HS-5 (cell line): ENCODE measurements at places on chromosomes 2 and 18.
A peak's percentile ranks its signal among the peaks of the same experiment; 100 is the strongest.

DNA sequence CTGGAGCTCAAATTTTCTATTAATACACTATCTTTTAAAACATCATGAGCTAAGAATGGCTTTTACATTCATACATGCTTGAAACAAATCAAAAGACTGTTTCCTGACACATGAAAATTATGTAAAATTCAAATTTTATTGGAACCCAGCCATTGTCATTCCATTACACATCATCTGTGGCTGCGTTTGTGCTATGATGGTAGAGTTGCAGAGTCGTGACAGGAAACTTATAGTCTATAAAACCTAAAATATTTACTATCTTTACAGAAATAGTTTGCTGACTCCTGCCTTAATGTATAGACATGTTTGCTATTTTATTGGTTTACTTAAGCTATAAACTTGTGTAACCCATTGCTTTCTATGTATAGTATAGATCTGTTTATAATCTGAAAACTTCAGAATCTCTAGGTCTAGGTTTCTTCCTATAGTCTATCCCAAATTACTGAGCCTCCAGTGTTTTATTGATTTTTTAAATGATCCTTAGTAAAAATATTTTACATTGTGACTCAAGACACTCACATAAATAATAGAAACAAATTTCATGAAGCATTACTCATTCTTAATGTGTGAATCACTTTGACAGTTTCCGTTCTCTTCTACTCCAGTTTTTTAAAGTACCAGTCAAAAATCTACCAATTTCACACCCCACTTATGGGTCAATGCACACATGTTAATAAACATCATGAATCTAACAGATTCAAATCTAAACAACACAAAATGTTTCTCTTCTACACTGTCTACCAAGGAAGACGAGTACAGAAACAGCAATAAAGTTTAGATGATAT lies 26.4 kb upstream of the MRPL19 start:
- DNase-seq: peak; percentile 44

GRCh38 chr2:64359892-64360657 lies 93.9 kb upstream of the LGALSL start:
- peak; percentile 86 for DNase-seq

GRCh38 chr2:205868773-205869333 lies 186.6 kb downstream of the NRP2 start:
- peak; percentile 30 for DNase-seq

DNA sequence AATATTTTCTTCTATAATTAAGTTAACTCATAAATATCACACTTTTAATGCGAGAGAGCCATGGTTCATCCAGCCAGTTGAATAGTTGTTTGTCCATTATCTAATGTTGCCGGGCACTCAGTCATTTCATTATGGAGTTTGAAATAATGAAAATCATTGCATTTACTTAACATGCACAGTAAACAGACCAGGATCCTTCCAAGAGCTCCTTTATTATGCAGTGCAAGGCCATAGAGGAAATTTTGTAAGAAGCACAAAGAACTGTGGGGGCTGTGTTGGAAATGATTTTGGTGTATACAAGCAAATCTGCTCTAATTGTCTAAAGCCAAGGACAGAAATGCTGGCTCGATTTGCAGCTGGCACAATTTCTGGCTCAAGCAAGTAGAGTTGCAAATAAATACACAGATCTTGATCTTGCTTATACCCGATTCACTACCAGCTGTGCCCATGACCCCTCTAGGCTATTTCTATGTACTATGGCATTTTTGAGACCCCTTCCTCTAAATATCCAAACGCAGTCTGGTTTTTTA lies 400.3 kb upstream of the HNRNPA3 start:
- DNase-seq: no peak

GRCh38 chr2:166032361-166032760 lies 78.8 kb upstream of the TTC21B start:
- DNase-seq: no peak

- no peak for DNase-seq
These were observed 123.8 kb downstream of the KCTD1 start for GRCh38 chr18:26424428-26425147.

GRCh38 chr2:236113948-236114347 lies 54.2 kb downstream of the GBX2 start:
- DNase-seq: no peak

- no peak for DNase-seq
These were observed 354.2 kb upstream of the ACVR2A start for GRCh38 chr2:147490401-147491261.

- DNase-seq: no peak
These were observed 103.2 kb downstream of the PIEZO2 start for GRCh38 chr18:11046140-11046539.

DNA sequence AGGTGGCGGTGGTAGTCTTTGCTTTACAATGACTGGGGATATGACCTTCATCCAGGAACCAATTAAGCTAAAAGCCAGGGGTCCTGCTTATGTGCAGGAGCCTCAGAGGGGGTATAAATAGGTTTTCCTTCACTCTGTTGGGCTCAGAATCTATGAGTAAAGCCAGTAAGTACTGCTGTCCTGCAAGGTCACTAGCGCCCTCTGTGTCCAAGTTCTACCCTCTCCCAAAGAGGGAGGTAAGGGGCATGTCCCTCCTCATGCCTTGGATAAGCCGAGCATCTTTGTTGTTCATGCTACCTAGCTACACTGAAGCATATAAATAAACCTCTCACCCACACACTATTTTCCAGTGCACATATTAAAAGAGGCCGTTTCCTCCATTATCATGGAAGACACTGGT lies 79.4 kb downstream of the SPRED2 start:
- no peak for DNase-seq

GRCh38 chr2:149028377-149028776 lies 10.1 kb upstream of the LYPD6B start:
- DNase-seq: no peak

DNA sequence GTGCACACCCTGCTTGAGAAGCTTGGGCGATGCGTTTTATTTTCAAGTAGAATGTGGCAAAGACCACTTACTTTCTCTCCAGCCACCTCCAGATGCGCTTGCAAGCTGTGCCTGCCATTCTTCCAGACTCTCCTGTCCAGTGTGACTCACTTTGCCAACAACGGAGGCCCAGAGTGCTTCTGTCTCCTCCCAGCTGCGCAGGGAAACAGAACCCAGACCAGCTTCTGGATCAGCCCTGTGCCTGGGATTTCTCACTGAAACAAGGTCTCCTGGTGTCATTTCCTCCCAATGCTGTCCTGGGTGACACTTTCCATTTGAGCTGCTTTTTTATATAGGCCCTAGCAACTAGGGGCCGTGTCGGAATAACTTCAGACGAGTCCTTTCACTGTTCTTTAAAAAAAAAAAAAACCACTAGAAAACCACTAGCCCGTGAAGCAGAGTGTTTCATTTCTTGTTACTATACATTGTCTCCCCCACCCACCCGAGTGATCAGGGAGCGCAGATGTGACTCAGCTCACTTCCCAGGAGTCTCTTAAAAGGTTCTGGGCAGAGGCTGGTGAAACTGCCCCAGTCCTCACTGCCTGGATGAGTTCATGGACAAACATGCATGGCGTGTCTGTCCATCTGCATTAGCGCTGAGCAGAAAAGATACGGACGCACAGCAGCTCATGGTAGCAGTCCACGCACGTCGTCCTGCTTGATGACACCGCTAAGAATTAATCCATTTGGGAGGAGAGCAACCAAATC lies 25.3 kb upstream of the RPL31 start:
- no peak for DNase-seq

DNA sequence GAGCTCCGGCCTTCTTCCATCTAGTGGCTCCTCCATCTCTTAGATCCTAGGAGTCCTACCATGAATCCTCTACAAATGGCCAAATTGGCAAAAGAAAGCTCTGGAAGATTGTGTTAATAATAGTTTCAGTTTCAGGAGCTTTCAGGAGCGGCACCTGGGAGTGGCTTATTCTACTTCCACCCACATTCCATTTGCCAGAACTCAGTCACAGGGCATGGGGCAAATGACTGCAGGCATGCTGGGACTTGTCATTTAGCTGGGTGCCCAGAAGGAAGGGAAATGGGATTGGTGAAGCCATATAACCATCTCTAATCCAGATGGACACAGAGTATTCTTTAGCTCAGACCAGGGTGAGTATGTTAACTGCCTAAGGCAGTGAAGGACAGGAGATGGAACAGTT lies 3.6 kb upstream of the LRATD1 start:
- DNase-seq: no peak

GRCh38 chr2:217204358-217204757 lies 344.5 kb upstream of the TNP1 start:
- DNase-seq: peak; percentile 37

GRCh38 chr18:2212598-2213205 lies 358.6 kb downstream of the METTL4 start:
- no peak for DNase-seq

- no peak for DNase-seq
These were observed 1.9 kb downstream of the TLX2 start for GRCh38 chr2:74515981-74516633.

GRCh38 chr18:79258447-79258846 lies 137.3 kb upstream of the NFATC1 start:
- DNase-seq: no peak

- DNase-seq: no peak
These were observed 525.9 kb downstream of the TMEM182 start for GRCh38 chr2:103287746-103288145.

GRCh38 chr2:116769514-116769913 lies 1045.0 kb upstream of the DDX18 start:
- DNase-seq: no peak

DNA sequence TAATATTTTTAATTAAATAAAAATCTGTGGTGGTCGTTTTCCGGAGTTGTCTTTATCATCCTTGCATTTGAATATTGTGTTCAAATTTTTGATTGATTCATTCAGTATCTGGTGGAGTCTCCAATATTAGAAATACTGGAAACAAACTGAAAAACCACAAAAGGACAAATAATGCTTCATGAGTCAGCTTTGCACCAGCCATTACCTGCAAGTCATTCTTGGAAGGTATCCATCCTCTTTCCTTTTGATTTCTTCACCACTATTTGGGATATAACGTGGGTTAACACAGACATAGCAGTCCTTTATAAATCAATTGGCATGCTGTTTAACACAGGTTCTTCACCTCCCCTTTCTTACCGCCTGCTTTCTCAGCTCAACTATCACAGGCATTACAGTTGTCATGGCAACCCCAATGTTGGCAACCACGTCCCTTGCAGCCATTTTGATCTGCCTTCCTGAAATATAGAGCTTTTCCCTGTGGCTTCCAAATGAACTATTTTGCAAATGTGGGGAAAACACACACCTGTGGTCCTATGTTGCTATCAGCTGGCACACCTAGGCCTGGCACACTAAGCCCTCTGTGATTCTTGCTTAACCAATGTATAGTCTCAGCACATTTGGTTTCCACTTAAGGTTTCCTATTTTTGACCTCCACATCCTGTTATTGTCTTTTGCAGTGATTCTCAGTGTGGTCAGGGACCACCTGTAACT lies 6.5 kb downstream of the CTLA4 start:
- no peak for DNase-seq

- DNase-seq: no peak
These were observed 71.4 kb downstream of the RAPGEF4 start for GRCh38 chr2:172806996-172807395.

DNA sequence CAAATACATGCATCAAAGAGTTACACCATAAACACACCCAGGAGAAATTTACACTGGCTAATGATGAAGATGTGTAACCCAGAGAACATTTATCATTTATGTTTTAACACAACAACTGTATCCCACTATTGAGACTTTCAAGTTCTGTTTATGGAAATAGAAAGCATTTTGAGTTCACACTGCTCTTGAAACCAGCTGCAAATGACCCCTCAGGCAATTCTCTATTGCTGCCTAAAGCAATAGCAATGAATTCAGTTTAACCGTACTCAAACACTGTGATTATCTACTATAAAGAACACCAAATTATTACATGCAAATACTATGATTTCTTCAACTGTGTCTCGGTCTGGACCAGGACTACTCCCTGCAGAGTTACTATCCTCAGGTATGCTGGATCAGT lies 452.7 kb upstream of the NRXN1 start:
- no peak for DNase-seq

DNA sequence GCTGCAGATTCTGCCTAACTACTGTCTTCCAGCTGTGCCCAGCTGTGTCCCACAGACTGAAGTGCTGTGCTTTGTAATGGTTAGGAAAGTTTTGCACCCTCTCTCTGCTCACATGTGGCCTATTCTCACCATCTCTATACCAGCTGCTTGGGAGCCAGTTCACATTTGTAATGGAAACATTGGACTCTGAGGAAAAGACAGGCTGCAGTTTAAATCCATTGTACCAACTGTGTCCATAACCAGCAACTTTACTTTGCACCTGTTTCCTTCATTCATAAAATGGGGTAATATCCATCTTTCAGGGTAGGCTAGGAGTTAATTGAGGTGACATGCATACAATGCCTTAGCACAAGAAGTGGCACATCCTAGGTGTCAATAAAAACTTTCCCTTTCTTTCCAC lies 344.0 kb downstream of the TNS1 start:
- no peak for DNase-seq

DNA sequence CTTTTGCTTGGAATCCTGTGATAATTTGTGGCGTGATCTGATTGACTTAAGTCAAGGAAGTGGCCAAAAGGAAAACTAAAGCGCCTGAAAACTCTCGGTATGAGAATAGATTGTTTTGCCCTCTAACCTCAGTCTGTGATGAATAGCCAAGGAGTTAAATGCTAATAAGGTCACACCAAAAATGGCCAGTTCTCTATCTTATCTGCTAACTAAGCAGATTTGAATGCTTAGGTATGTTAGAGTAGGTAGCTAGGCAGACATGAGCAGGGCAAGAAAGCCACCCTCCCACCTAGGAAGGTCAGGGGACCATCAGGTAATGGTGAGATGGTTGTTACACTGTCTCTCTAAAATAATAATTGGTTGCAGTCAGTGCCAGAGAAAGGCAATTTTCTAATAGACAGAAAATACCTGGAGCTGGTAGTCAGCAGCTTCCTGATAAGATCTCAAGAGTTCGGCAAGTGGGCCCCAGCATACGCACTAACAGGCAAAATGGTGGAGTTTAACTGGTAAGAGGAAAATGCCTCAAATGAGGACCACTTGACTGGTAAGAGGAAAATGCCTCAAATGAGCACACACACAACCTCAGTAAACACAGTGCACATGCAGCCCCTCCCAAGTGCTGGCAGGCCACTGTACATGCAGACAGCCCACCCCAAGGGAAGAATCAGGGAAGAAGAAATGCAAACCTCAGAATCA lies 468.4 kb downstream of the MBD2 start:
- no peak for DNase-seq

DNA sequence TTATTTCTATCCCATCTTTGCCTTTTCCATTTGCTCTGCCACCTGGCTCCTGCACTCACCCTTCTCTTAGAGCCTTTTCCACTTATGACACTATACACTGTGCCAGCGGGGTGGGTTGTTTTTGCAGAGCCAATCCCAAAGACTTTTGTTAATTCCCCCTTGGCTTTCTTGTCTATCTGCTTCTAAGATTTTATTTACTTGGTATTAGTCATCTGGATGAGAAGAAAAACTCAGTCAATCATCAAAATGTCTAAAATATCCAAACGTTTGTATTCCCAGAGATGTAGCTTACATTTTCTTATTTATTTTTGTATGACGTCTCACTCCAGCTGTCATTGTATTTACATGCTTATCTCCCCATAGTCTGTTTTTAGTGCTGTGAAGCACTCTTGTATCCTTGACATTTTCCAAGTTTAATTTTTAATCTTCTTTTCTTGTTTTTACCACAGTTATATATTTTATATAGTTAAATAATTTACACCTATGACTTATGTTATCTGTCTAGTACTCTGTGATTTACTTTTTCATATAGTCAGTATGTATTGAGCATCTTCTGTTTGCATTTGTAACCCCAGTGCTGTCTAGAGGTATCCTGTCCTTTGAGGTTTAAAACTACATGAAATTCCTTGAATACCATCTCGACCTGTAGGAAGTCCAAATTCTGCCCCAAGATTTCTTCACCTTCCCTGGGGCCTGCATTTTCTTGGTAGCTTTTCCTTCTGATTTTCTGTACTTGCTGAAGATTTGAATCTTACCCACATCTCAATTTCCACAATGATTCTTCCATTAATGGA lies 55.1 kb downstream of the COL4A3 start:
- DNase-seq: no peak
